Heart left ventricle (tissue), 16 donors: ENCODE measurements at places on chromosomes 2 and 18.

GRCh38 chr2:45889620-45890370 is 238.3 kb downstream of the PRKCE start:
- H3K27ac ChIP-seq, result no peak overlapping the region
- no peak overlapping the region for H3K4me3 ChIP-seq
- H3K4me1 ChIP-seq, result peaks cover 89% of the 10 kb centered on the region
- H3K36me3 ChIP-seq, result no peaks in the 10 kb centered on the region
- H3K27me3 ChIP-seq, result no peaks in the 10 kb centered on the region
- no peak for DNase-seq

DNA sequence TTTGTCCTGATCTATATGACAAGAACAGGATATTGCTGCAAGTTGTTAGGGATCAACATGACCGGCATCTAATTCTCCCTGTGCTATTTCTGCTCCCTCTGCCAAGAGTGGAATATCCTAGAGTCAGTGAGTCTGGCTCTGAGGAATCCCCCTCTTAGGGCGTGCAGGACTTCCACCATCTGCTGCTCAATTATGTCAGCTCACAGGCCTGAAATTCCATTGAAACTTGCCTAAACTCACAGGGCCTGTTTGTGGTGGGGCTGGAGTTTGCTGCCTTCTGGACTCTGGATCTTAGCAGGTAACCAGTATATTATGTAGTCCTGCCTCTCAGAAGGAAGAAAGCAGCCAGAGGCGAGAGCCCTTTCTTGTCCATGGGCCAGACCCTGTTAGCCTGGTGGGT is 323.0 kb downstream of the TSN start:
- DNase-seq, result no peak
- H3K27me3 ChIP-seq, result no peaks in the 10 kb centered on the region
- no peaks in the 10 kb centered on the region for H3K4me1 ChIP-seq
- H3K36me3 ChIP-seq, result no peaks in the 10 kb centered on the region

DNA sequence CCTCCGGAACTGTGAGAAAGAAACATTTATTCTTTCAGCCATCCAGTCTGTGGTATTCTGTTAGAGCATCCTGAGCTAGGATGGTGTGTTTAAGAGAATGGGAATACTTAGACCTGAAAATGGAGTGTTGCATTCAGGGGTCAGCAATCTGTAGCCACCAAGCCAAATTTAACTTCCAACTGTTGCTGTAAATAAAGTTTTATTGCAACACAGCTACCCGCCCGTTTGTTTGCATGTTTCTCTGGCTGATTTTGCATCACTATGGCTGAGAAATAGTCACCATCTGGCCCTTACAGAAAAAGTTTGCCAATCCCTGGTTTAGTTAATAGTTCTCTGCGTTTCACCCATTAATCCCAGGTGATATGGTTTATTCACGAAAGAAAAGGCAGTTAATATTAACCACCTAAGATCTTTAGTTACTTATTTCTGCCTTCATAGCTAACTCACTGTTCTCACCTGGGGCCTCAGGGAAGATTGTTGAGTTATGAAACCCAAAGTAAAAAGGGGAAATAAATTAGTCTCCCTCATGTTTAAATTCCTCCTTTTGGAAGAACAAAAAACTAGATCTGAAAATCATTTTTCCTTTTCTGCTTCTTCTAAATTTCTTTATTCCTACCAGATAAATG is 9.5 kb upstream of the CYS1 start:
- no peak for DNase-seq
- H3K27ac ChIP-seq, result no peak overlapping the region
- H3K4me3 ChIP-seq, result no peak overlapping the region
- H3K4me1 ChIP-seq, result no peaks in the 10 kb centered on the region
- H3K27me3 ChIP-seq, result peaks cover 53% of the 10 kb centered on the region

DNA sequence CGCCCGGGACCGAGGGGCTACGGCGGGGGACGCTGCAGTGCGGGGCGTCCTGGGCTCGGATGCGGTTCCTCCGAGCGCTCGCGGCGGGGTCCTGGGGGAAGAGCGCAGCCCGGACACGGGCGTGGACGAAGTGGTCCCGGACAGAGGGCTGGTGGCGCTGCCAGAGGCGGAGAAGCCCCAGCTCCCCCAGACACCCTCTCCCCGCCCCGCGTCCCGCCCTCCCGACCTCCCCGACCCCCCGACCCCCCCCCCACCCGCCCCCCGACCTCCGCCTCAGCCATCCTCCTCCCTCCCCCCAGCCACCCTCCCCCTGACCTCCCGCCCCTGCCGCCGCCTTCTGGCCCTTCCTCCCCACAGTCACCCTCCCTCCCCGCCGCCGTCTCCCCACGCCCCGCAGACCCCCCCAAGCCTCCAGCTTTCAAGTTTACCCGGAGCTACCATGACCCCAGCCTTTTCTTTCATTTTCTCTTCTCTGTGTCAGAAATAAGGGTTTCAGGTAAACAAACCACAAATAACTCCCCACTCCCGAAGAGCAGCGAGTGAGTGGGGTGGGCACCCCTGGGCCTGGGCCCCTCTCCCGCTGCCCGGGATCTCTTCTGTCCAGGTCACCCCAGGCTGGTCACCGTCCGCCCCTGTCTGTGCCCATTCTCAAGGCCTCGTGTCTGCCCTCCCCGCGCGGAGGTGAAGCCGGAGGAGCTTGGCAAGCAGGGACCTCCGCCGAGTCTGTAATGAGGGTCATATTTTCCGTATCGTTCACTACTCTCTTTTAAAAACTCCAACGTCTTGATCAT is 5.1 kb downstream of the NFATC1 start:
- peak; percentile 28 for DNase-seq
- peaks cover 25% of the 10 kb centered on the region for H3K4me1 ChIP-seq
- peak overlapping the region; percentile 73 for H3K27ac ChIP-seq
- H3K4me3 ChIP-seq, result peak overlapping the region; percentile 85

DNA sequence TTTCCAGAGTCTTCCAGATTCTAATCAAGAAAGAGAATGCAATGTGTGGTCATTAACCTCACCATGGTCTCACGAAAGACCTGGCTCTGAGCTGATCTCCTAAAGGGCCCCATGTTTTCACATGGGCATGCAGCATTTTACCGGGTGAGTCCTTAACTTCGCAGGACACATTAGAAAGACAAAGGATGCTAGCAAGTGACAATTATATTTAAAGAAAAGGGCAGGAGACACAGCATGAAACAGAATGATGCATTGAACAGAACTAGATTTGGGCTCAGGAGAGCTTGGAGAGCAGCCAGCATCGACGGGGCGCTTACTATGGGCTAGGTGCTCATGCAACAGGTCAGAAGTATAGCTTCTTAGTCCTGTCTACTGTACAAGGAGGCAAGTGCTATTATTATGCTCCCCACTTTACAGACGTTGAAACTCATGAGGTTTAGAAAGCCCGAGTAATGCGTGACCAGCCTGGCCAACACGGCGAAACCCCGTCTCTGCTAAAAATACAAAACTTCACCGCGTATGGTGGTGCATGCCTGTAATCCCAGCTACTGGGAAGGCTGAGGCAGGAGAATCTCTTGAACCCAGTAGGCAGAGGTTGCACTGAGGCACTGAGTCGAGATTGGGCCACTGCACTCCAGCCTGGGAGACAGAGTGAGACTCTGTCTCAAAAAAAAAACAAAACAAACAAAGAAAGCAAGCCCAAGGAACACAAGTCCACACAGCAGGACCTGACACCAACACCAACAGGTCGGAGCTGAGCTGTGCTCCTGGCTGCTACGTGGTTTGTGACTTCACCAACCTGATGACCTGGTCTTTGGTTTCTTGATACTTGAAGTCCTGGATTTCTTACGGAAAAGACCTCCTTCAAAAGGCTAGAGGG is 16.1 kb downstream of the MBP start:
- peaks cover 4% of the 10 kb centered on the region for H3K36me3 ChIP-seq
- no peak for DNase-seq
- H3K4me1 ChIP-seq, result peaks cover 21% of the 10 kb centered on the region
- H3K4me3 ChIP-seq, result no peak overlapping the region
- no peaks in the 10 kb centered on the region for H3K27me3 ChIP-seq

GRCh38 chr18:64919971-64920570 is 771.2 kb upstream of the LINC00305 start:
- H3K4me3 ChIP-seq, result no peak overlapping the region
- no peak overlapping the region for H3K27ac ChIP-seq
- no peaks in the 10 kb centered on the region for H3K27me3 ChIP-seq
- no peak for DNase-seq
- no peaks in the 10 kb centered on the region for H3K4me1 ChIP-seq
- H3K36me3 ChIP-seq, result no peaks in the 10 kb centered on the region

DNA sequence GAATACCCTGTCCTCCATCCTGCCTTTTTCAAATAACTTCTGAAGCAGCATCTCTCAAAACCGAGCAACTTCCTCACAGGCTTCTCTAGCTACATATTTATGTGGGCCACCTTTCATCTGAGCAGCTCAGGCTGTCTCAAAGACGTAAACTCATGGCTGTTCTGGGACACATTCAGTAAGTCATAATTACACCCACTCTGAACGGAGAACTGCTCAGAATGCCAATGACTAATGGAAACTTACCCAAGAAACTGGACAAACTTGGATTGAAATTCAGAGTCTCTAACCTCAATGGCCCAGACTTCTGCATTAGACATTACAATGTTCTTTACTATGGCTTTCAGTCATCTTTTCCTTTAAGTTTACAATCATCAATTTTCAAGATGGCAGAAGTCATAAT is 145.2 kb downstream of the RAD51AP2 start:
- no peak for DNase-seq
- H3K4me1 ChIP-seq, result no peaks in the 10 kb centered on the region
- no peaks in the 10 kb centered on the region for H3K27me3 ChIP-seq
- no peak overlapping the region for H3K4me3 ChIP-seq

DNA sequence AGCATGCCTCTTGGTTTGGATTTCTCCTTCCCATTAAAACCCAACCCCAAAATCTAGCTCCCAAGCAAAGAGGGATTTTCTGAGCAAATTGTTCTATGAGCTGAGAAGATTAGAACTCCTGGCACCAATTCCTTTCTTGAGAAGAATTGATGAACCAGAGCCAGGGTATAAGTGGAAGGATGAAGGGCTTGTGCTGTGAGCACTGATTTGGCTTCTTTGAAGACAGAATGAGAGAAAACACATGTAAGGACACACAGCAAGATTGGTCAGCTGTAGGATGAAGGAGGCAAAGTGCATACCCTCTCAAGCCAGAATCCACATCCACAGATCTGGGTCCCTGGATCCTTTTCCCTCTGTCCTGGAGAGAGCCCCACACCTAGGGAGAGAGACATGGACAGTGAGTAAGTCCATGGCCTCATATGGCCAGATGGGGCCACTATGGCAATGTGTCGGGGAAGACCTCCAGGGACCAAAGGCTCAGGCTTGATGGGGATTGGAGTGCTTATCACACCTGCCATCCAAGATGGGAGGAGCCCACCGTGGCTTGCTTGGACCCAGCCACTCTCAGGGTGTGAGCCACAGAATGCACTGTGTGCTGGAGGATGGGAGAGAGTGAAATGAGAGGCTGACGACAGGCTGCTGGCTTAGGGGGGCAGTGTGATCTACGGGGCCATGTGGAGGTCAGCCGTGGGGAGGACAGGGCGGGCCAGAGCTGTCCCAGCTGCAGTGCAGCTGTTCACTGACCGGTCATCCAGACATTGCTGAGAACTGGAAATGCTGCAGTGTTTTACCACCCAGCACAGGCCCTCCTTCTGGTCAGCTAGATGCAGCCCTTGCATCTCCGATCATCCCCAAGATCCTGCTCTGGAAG is 339.8 kb downstream of the CYP26B1 start:
- H3K27me3 ChIP-seq, result no peaks in the 10 kb centered on the region
- H3K27ac ChIP-seq, result no peak overlapping the region
- H3K4me3 ChIP-seq, result no peak overlapping the region

DNA sequence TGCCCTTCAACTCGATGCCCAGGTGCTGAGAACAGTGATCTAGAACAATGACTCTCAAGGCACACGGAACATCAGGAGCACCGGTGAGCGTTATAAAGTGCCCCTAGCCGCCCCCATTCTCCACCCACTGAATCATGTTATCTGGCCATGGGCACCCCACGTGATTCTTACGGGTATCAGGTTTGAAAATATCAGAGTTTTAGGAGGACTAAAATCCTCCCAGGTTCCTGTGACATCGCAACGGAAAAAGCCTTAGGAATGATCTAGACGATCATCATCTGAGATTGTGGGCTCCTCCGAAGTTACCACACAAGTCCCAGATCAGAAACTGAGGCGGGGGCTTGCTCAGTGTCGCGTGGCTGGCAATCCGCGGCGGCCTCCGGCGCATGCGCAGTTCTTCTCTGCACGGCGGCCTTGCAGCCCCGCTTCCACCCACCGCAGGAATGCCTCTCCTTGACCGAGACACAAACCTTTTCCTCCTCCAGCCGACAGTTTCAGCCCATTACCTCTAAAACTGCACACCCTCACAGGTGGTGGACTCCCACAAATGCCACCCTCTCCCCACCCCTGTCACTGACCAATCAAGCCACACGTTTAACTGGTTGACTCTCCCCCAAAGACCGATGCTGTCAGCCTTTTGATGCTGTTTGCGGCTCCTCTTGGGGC is 5.8 kb upstream of the MRPL33 start:
- H3K36me3 ChIP-seq, result no peaks in the 10 kb centered on the region
- H3K27ac ChIP-seq, result no peak overlapping the region
- peak; percentile 55 for DNase-seq
- H3K4me1 ChIP-seq, result no peaks in the 10 kb centered on the region
- no peaks in the 10 kb centered on the region for H3K27me3 ChIP-seq

- no peak for DNase-seq
- no peaks in the 10 kb centered on the region for H3K36me3 ChIP-seq
- H3K4me1 ChIP-seq, result peaks cover 33% of the 10 kb centered on the region
- peak overlapping the region; percentile 11 for H3K27ac ChIP-seq
- no peaks in the 10 kb centered on the region for H3K27me3 ChIP-seq
Observed at GRCh38 chr2:84888401-84889276, 7.8 kb upstream of the TRABD2A start.

GRCh38 chr2:75035444-75036353 is 77.3 kb downstream of the POLE4 start:
- no peak for DNase-seq
- no peak overlapping the region for H3K4me3 ChIP-seq
- peak overlapping the region; percentile 64 for H3K27ac ChIP-seq
- no peaks in the 10 kb centered on the region for H3K36me3 ChIP-seq
- peaks cover 19% of the 10 kb centered on the region for H3K4me1 ChIP-seq

- no peak overlapping the region for H3K27ac ChIP-seq
- no peaks in the 10 kb centered on the region for H3K36me3 ChIP-seq
- no peak overlapping the region for H3K4me3 ChIP-seq
- peaks cover 9% of the 10 kb centered on the region for H3K4me1 ChIP-seq
Observed at GRCh38 chr2:74582184-74582583, 27.7 kb downstream of the DOK1 start.

DNA sequence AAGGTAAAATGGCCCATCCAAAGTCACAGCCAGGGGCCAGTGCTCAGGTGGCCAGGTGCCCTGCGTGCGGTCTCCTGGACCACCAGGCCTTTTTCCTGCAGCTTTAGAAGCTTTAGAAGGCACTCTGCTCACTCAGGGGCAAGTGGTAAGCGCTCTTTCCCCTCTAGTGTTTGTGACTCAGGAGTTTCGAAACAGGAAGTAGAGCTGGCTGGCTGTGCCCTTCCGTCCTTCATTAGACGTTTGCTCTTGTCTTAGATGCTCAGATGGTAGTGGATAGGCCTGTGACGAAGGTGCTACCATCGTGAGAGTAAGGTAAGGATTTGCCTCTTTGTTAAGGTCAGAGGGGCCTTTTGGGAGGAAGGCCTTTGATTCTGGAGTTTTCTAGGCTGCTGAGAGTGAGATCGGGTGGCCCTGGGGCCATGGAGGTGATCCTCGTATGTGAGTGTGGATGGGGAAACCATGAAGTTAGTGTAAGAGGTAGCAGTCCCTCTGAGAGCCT is at the start of gene CASP8:
CASP8 (plus strand) TSS at position 235 of the 499 bp plus-strand sequence. CDS start 5,951 bp downstream, outside the sequence.
- DNase-seq, result peak; percentile 25
- peak within 1 kb of the TSS; percentile 83 for H3K27ac ChIP-seq
- no peak within 1 kb of the TSS for H3K4me3 ChIP-seq
- H3K27me3 ChIP-seq, result no peaks in the 10 kb centered on the region

- peaks cover 15% of the 10 kb centered on the region for H3K4me1 ChIP-seq
- H3K27ac ChIP-seq, result peak overlapping the region; percentile 87
- no peak for DNase-seq
- no peaks in the 10 kb centered on the region for H3K27me3 ChIP-seq
- H3K36me3 ChIP-seq, result no peaks in the 10 kb centered on the region
Observed at GRCh38 chr2:144331674-144332355, 188.1 kb downstream of the ZEB2 start.
